HEK293T (cell line): ENCODE measurements at places on chromosomes 2 and 18.

- no peak for DNase-seq
Measured at GRCh38 chr2:182406221-182406620, 20.6 kb downstream of the PDE1A start.

- no peak for DNase-seq
Measured at GRCh38 chr2:106695919-106696318, 190.0 kb downstream of the ST6GAL2 start.

DNA sequence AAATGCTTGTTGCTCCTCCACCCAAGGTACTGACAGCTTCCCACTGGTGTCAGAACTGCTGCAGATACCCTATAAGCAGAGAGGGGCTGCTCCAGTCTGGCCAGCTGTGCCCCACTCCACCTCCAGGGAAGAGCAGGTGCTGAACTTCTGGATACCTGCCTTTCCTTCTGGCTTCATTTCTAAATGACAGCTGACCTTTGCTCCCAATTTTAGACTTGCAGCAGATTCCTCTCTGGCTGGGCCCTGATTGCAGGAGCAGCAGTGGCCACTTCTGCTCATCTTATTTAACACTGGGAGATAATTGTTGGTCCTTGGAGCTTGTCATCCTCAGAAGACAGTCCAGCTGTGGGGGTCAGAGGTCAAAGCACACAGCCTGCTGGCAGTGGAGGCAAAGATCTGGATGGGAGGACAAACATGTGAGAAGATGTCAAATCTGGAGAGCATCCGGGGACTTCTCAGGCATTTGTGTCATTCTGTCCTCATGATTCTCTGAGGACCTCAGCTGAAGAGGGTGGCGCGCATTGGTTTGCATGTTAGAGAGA, 38.9 kb downstream of the SETBP1 start:
- DNase-seq: no peak

GRCh38 chr2:47601568-47601967, 181.4 kb upstream of the MSH6 start:
- DNase-seq: no peak

DNA sequence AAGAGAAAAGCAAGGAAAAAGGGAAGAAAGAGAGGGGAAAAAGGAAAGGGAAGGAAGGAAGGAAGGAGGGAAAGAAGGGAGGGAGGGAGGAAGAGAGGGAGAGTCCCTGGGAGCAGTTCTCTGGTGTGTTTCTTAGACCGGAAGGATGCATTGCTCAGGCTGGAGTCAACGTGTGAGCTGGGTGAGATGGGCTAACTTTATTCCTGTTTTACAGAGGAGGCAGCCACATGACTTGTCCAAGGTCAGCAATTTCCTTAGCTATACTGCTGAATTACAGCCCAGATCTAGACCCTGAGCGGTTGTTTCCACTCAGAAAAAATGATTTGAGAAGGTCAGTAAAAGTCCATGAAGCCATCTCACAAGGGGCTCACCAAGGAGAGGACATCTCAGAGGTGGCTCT, 86.6 kb upstream of the APCDD1 start:
- no peak for DNase-seq

- DNase-seq: no peak
Measured at GRCh38 chr18:78857314-78858150, 122.1 kb upstream of the SALL3 start.

DNA sequence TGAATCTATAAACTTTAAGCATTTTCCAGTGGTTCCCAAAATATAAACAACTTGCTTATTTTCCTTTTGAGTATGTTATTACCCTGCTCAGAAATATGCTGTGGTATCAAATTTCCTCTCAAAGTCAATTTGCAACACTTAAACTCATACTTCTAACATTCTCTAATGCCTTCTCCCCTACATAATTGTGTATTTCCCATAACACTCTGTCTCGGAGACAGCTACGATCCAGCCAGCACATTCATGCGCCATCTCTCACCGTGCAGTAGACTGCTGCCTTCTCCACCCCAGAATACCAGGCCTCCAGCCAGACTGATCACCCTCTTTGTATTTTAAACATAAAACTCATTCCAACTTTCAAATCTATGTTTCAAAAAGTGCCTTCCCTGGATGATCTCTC, 41.8 kb downstream of the TIMM21 start:
- no peak for DNase-seq

DNA sequence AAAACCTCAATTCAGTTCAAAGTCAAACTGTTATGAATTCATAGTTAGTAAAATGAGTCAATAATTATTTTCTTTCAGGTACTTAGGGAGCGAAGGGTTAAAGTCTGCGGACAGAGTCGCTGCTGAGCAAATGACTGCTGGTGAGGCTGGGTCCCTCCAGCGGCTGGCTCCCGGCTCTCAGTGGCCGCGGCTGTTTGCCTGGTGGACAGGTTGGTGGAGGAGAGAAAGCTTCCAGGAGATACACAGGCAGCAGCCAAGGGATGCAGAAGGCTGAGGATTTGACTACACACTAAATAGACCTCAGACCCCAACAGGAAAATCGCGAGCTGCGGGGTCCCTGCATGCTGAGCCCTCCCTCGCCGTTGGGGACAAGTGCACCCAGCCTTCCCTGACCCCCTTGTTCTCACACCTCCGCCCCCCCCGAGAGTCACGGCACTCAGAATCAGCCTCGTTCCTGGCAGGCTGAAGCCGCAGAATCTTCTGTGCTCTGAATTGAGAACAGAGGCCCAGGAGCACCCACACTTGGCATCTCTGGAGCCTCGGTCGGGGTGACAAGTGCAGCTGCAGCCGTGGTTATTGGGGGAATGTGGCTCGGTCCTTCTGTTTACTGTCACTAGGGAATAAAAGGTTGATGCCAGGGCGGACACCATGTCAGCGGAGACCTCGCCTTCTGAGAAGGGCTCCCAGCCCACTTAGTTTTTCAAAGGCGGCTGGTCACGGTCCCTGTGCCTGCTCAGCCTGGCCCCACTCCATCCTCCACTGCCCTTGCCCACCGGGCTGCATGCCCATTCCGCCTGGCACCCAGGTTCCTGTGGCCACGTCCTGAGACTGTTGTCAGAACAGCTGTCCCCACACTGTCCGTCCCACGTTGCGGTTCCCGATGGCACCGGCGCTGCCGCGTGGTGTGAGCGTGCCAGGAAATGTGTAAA, 74.0 kb downstream of the SLC66A2 start:
- DNase-seq: no peak

- no peak for DNase-seq
Measured at GRCh38 chr2:121777699-121778058, 22.2 kb downstream of the TSN start.

GRCh38 chr2:236284208-236284607, 20.0 kb upstream of the ASB18 start:
- DNase-seq: no peak

DNA sequence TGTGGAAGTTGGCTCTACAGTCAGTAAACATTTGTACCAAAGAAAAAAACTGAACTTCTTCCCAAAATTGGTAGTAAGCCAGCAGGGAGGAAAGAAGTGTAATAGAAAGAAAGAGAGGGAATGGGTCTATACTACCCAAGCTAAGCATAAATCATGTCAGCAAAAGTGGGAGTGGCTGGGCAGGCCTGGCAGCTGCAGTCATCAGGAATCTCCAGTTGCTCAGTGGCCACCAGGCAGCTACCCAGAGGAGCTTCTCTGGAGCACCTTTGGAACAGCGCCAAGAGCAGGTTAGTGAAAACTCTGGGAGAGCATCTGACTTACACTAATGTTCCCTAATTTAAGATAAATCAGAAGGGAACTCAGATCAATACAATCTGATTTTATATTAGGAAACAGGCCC, 14.3 kb downstream of the FRZB start:
- peak; percentile 54 for DNase-seq

DNA sequence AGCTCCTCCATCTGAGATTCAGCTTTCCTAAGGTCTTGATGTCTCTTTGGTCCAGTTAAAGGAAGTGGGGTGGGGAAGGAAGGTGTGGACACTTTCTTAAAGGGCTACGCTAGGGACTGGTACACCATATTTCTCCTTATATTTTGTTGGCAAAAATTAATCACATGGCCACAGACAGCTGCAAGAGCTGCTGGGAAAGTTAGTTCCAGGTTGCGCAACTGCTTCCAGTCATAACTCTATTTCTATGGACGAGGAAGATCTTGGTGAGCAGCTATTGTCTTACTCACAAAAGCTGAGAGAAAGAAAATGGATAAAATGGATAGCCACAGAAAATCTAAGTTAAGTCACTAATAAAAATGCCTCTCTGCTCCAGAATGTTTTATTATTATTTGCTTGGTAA, 60.7 kb upstream of the PPM1B start:
- DNase-seq: no peak

DNA sequence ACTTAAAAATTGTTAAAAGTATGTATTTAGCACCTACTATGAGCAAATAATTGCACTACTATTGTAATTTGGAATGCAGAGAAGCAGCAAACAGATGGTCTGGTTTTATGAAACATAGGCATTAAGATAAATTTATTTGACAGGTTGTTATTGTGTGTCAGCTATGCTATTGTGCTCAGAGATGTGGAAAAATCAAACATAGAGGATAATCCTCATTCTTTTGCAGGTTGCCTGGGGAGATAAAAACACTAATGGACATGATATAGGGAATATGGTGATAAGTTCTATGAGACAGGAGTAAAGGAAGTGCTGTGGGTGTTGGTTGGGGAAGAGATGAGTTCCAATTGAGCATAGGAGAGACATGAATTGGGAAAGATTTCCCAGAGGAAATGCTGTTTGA, 71.3 kb downstream of the PPP1R1C start:
- no peak for DNase-seq

DNA sequence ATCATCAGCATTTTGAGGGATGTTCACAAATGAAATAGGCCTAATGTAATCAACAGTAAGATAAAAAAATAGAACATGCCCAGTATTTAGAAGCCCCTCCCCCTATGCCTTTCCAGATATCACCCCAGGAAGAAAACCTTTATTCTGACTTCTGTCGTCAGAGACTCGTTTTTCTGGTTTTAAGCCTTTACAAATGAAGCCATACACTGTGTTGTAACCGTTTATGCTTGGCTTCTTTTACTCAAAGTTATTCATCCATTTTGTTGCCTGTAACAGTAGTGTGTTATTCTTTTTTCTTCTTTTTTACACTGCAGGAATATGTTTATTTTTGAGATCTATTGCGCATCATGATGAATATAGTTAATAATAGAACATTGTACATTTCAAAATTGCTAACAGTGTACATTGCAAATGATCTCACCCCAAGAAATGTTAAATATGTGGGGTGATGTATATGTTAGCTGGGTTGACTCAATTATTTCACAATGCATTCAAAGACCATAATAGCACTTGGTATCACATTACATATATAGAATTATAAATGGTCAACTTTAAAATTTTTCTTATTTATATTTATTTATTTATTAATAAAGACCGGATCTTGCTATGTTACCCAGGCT, 28.1 kb upstream of the PNPT1 start:
- DNase-seq: no peak

DNA sequence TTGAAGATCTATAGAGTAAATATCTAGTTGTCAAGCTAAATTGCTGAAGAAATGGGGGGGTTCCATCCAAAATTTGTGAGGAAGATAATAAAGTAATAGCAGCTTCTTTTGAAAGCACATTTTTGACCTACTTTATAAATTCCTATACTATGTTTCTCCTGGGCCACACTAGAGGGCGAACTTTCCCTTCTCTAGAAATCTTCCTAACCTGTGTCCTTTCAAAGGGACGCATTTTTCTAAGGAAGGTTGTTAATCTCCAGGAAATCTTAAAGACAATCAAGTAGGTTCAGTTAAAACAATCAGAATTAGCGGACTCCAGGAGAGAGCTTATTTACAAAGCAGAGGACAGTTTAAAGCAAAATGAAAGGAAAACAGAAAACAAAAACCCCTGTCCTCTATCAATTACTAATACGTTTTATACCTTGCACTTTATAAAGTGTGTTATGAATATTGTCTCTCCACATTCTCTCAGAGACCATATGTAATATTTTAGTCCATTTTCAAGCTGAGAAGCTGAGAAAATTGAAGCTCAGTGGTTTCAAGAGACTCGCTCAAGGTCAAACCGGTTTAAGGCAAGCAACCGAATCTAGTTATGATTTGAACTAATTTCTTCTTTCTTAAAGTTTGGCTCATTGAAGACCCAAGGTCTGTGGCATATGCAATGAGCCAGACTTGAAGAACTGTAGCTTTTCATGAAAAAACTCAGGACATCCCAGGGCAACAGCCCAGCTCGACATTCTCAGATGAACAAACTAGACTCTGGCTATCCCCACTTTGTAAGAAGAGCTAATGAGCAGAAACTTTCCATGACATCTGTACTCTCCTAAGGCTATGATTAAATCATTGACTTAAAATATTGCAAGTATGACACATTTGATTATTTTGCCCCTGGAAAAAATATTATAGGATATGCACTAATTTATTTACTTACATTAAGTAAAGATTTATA, 273.6 kb downstream of the PAX3 start:
- peak; percentile 43 for DNase-seq

GRCh38 chr2:23669413-23670244, 257.3 kb downstream of the ATAD2B start:
- no peak for DNase-seq

- no peak for DNase-seq
Measured at GRCh38 chr2:8612734-8613179, 69.1 kb upstream of the ID2 start.

DNA sequence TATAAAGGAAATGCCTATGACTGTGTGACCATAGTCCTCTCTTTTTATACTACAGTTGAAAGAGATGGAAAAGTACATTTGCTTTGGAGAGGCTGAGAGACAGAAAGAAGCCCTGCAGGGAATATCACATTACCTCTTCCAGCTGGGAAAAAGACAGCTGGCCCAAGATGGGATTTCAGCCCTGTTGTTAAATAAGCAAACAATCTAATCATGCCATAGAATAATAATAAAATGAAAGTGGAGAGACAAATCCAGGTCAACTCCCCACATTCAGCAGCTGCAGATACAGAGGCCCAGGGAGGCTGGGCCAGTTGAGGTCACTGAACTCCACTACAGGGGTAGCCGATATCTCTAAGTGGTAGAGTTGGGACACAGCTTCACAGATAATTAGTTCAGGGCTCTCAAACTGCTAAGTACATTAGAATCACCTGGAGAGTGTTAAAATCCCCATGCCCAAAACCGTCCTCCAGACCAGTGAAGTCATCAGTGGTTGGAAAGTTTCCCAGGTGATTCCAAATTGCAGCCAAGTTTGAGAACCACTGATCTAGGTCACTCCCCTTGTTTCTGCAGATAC, 81.9 kb downstream of the MOGAT1 start:
- peak; percentile 33 for DNase-seq
